ENCODE measurements at places on chromosomes 6 and 20. TPM values are rescaled to one million over a fixed set of nuclear protein-coding genes. Genes with fewer than 3 reads are reported as not detected.

- DNase-seq, result no peak
Measured at GRCh38 chr6:169700296-169700695, 1.5 kb downstream of the WDR27 start.

- peak; percentile 88 for DNase-seq
Measured at GRCh38 chr6:43491750-43492661, 14.6 kb downstream of the TJAP1 start.

The GJA1 gene
- total RNA-seq, result 248 TPM

DNA sequence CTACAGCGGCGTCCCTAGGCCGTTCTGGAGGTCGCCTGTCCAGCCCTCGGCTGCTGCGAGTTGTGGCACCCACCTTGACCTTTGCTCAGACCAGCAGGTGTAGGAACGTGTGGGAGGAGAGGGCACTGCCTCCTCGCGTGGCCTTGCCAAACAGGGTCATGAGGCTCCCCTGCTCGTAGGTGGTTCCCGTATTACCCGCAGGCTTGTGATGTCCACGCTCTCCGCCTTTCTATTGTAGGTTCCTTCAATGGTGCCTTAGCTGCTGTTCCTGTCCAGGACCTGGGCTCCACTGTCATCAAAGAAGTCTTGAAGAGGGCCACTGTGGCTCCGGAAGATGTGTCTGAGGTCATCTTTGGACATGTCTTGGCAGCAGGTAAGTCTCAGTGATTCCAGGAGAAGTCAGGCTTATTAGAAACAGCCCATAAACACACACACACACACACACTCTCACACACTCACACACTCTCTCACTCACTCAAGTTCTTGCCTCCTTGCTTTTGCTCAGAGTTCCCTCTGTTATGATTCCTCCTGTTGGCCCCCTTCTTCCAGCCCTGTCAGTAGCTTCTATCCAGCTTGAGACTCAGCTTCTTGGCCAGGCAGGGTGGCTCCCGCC, 942 bp downstream of the ACAT2 start:
- peak; percentile 22 for DNase-seq
